ENCODE measurements at places on chromosomes 11 and 22.

DNA sequence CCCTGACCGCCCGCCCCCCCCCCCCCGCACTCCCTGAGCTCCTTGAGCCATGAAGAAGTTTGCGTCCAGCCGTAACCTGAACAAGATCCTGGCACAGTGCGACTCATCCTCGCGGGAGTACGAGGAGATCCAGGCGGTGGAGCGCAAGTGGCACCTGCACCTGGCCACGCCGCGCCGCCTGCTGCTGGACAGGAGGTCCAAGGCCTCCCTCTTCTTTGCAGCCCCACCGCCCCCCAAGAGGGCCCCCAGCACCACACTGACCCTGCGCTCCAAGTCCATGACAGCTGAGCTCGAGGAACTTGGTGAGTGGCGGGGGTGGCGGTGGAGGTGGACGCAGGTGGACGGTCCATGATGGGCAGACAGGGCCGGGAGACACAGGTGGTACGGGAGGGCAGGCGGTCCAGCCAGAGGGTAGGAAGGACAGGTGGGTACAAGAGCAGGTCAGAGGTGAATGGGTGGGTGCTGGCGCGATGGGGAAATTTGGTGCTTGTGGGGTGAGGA lies 32.1 kb upstream of the ACR start:
- DNase-seq: no peak

GRCh38 chr11:132064987-132065620 lies 694.7 kb downstream of the NTM start:
- no peak for DNase-seq

DNA sequence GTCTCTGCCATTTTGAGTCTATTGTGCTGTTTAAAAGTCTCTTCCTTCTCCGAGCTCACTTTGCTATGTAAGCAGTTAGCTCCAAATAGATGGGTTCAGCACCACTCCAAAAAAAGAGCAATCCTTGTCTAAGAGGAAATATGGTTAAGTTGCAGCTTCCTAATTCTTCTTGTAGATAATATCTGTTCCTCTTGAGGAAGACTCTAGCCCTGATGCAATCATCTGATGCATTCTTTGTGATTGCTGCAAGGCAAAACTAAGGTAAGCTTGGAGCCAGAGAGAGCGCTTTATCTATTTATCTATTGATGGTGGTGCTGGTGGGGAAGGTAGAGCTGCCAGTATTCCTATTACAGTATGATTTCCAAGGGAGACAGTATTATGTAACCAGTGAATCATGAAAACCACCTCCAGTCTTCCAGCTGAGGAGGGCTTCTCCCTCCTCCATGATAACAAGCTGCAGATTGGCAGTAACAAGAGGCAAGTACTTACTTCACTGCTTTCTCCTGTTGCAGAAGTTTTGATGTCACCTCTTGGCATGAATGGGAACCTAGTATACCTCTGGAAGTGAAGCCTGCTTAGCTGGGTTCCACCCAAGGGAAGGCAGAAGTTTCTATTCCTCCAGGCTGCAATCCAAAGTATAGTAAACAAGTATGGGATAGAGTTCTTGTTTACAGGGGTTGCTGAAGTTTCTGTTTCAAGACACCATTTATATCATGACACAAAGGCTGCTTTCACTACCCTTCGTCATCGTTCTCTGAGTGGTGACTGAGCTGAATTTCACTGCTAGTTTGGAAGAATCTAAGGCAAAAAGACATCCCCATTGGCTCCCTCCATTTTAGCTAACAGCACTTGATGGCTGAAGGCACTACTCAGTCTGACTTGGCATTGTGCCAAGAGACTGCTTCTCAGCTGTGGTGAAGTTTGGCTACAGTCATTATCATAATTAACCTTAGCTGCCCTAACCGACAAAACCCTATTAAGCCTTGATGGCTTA lies 49.7 kb downstream of the FDX1 start:
- no peak for DNase-seq

GRCh38 chr22:24061124-24061684 lies 50.1 kb downstream of the CABIN1 start:
- no peak for DNase-seq

- DNase-seq: no peak
These were observed 423.1 kb downstream of the ETS1 start for GRCh38 chr11:128164080-128164741.
